ENCODE measurements at places on chromosomes 1 and 21.

- DNase-seq, result no peak
Observed at GRCh38 chr1:226034482-226034881, 28.0 kb upstream of the H3-3A start.

- no peak for DNase-seq
Observed at GRCh38 chr1:60394436-60394835, 320.9 kb upstream of the C1orf87 start.

DNA sequence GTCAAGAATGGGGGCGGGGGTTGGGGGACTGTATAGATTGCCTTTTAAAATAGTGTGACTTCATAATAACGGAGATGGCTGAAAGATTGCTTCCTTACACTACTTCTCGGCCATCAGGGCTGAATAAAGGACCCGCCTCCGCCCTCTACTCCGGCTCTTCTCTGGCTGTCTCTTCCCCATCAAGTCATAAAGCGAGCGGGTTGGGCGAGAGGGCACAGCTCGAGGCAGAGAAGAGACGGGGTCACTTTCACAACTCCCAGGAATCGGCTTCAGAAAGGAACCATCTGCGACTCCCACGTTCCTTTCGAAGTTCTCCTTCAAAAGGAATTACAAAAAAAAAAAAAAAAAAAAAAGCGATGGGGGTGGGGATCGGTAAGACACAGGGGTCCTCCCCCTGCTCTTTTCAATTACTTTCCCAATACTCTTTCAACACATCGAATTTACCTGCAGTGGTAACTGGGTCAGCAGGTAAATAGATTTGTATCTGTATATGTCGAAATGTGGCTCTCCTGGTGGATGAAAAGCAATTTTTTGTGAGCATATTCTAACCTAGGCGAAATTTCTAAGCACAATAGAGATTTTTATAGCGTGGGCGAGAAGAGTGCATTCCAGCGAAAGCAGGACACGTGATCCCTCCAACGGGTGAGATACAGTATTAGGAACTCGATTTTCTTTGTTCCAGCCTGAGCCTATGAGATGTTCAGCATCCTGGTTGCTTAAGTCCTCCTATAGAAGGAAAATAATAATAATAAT, 2.0 kb downstream of the LRRC7 start:
- no peak for DNase-seq

- DNase-seq, result no peak
Observed at GRCh38 chr1:115179397-115180079, 90.2 kb upstream of the TSPAN2 start.

All from activated naive CD8-positive, alpha-beta T cell treated with anti-CD3 and anti-CD28 coated beads, Interleukin-2, amount 50 U/mL, for 16 hours (primary cell).